ENCODE measurements at places on chromosomes 4 and X. TPM values are rescaled to one million over a fixed set of nuclear protein-coding genes. Genes with fewer than 3 reads are reported as not detected.

Gene SUPT20HL2
- not detected for total RNA-seq

Gene SLC6A14
- total RNA-seq, result not detected

Gene F8A2
- not detected for total RNA-seq

Gene ARHGAP24
- 3.3 TPM for total RNA-seq

Gene XPNPEP2
- total RNA-seq, result not detected

Gene TMPRSS11F
- total RNA-seq, result not detected

Gene DCAF12L2
- 0.12 TPM for total RNA-seq

Gene GRIA3
- not detected for total RNA-seq

Gene IGSF1
- 0.25 TPM for total RNA-seq

Gene MAGED4B
- 6.9 TPM for total RNA-seq

Gene ART3
- not detected for total RNA-seq
